ENCODE measurements at places on chromosomes 7 and 10.

- no peak for DNase-seq
Observed at GRCh38 chr10:986137-986825, 2.0 kb upstream of the GTPBP4 start.

DNA sequence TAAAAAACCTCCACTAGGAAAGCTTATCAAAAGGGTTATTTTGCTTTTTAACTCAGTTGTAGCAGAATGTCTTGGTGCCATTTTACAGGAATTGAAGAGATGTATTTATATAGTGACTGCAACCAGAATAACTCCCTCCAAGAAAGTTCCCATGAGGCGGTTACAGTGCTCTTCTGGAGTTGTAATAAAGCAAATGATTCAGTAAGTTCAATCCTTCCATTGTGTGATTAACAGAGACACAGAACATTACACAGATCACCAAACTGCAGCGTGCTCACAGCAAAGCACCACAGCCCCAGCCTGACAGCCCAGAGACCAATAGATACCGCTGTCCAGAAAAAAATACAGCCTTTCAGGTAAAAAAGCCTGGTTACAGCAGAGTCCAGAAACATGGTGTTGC is 21.9 kb upstream of the CABCOCO1 start:
- no peak for DNase-seq

- peak; percentile 33 for DNase-seq
Observed at GRCh38 chr7:117110480-117111315, 157.4 kb downstream of the ST7 start.

DNA sequence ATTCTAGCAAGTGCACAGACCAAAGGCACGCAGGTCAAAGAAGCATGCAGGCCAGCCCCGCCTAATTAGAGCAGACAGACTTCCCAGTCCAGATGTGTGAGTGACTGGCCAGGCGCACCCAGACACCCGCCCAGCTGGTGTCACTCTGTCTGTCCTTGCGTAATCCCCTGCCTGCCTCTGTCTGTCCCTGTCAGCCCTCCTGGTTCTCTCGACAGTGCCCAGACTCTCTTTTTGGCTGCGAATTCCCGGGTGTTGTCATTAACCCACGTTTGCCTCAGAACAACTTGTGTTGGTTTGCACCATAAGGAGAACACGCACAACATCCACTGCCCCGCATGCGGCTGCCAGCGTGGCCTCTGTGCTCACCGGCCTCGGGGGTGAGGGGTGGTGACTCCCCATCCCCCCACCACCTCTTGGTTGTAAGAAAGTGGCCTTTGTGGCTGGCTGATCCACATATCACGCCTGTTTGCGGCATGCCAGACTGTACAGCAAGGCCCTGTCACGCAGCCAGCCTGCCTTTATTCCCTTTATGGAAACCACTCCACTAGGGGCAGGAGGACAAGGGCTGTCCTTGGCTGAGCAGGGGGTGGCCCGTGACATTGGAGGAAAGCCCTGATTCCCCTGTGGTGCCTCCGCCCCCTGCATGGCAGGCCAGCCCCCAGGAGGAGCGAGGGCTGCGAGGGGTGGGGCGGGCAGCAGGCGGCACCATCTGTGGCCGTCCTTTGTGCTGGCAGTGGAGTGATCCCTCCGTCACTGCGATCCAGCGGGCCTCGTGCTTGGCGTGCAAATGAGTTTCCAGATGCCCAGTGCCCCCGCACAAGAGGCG is 72.8 kb upstream of the PPIF start:
- no peak for DNase-seq

- no peak for DNase-seq
Observed at GRCh38 chr7:74387606-74388005, 66.1 kb upstream of the GTF2IRD1 start.

GRCh38 chr10:87860156-87860795 is 3.1 kb downstream of the KLLN start:
- DNase-seq = no peak

DNA sequence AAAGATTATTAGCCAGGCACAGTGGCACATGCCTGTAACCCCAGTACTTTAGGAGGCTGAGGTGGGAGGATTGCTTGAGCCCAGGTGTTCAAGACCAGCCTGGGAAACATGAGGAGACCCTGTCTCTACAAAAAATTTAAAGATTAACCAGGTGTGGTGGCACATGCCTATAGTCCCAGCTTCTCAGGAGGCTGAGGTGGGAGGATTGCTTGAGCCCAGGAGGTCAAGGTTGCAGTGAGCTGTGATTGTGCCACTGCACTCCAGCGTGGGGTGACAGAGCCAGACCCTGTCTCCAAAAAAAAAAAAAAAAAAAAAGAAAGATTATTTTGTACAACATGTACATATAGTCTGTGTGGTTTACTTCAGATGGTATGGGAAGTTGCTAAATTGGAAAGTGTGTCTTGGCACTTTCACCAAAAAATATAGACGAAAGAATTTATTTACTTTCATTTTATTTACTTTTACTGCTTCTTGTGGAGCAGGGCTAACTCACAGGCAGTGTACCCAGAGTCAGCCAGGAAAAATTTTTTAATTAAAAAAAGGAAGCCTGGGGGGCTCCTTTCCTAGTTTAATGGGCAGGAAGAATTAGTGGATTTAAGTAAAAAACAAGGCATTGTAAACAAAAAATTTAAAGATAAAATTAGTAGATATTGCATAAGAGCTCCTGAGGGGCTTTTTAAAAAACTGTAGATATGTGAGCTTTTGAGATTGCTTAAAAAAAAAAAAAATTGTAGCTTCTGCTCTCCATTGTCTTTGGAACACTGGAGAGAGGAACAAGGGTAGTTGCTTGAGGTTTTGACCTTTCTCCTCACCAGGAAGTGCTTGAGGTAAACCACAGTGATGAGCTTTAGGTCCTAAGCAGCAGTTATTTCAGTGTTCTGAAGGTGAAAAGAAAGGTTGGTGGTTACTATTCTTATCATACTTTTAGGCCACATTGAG is 44.6 kb upstream of the VDAC2 start:
- DNase-seq = no peak

DNA sequence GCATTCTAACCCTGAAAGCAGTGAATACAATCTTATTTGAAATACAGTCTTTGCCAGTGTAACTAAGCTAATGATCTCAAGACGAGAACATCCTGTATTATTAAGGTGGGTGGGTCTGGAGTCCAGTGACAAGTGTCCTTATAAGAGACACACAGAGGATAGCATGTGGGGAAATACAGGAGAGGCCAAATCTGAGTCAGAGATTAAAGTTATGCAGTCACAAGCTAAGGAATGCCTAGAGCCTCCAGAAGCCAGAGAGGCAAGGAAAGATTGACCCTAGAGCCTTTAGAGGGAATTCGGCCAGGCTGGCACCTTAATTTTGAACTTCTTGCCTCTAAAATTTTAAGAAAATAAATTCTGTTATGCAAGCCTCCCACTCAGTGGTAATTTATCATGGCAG is 87.5 kb upstream of the HGF start:
- DNase-seq = no peak

DNA sequence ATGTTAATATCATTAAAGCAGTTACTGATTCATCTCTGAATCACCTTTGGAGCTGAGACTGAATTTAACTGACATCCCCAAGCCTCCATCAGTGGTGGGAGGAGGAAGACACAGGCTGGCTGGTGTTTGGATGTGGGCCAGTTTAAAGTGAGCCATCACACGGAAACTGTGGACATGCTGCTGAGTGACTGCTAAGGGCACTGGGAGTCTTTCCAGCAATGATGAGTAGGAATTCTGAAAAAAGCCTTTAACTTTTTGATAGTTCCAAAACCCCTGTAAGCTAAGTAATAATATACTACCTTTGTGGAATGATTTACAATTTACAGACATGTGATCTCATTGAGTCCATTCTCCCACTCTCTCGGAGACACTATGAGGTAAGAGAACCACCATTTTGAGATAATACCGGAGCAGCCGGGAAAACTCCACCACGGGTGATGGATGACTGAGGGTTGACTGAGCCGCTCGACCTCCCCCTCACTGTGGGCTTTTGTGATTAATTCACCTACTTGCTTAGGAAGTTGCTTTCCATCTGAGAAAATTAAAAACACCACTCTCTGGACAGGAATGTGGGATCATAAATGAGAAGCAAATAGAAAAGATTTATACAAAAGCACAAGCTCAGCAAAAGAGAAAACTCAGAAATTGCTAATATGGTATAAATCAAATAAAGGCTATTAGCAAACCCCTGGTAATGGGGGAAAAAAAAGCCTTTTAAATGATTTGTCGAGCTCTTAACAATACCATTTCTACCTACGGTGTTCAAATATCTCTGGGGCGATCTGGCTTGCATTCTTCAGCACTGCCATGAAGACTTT is 194.8 kb downstream of the FANK1 start:
- no peak for DNase-seq

DNA sequence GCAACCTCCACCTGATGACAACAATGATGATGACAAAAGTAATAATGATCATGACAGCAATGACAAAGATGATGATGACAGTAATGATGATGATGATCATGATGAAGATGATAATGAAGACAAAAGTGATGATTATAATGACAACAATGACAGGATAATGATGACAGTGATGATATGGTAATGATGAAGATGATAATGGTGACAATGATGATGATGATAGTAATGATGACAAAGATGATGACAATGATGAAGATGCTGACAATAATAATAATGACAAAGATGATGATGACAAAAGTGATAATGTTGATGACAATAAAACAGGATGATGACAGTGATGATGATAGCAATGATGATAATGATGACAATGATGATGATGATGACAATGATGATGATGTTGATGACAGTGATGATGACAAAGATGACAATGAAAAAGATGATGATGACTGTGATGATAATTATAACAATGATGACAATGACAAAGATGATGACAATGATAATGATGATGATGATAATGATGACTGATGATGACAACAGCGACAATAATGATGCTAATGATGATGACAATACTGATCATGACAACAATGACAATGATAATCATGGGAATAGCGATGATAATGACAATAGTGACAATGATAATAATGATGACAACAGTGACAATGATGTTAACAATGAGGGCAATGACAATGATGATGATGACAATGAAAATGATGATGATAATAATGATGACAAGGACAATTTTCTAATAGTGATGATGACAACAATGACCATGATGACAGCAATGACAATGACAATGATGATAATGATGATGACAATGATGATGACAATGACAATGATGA is 1106.5 kb upstream of the AUTS2 start:
- no peak for DNase-seq

DNA sequence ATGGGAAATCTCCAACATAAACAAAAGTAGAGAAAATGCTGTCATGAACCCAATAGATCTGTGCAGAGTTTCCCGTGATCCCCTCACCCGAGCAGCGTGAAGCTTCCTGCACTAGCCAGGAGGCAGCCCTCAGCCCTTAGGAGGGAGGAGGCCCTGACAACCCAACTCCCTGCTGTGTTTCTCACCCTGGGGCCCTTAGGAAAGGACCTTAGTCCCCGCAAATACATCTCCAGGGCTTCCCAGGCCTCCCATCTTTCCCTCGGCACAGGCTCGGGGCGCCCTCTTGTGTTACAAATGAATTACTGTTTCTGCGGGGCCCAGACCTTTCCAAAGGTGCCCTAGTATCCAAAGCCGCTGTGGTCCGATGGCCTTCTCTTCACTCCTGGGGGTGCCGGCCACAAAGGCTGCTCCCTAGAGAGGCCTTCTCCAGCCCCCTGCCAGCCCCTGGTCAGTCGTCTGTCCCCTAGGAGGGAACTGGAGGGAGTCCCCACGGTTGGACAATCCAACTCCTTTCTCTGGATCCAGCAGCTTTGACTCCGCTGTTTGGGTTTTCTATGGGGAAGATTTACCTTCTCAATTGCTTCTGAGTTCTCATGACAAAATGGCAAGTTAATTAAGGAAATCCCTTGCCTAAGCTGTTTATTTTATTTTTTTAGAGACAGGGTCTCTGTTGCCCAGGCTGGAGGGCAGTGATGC is 49.9 kb upstream of the SH2B2 start:
- peak; percentile 19 for DNase-seq

DNA sequence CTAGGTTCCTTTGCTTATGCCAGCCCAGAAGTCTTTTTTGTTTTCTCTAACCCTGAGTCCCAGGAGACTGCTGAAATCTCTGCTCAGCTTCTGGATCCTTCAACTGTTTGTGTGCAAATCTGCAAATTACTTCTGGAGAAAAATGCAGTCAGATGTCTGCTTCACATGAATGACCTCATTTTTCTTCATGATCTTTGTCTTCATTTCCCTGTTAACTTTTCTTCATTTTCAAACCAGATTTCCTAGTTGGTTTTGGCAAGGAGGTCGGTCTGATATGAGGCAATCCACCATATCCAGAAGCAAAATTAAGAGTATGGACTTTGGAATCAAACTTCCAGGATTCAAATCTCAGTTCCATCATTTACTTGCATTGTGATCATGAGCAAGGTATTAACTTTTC is 66.8 kb downstream of the ZNF503 start:
- DNase-seq = no peak

All from stimulated activated CD4-positive, alpha-beta T cell treated with anti-CD3 and anti-CD28 coated beads, Interleukin-12 subunit alpha, Interleukin-12 subunit beta, amount 100 ng/mL, for 4 hours (primary cell).